ENCODE measurements at places on chromosomes 3 and 15. TPM values are rescaled to one million over a fixed set of nuclear protein-coding genes. Genes with fewer than 3 reads are reported as not detected.
A peak's percentile ranks its signal among the peaks of the same experiment; 100 is the strongest.

The FAM107A gene
- polyA plus RNA-seq = not detected

The PLOD2 gene
- not detected for polyA plus RNA-seq

The ERICH6 gene
- 0.88 TPM for polyA plus RNA-seq

The ADAMTSL3 gene
- polyA plus RNA-seq = not detected

The GOLGA6L7 gene
- not detected for polyA plus RNA-seq

The PTX3 gene
- polyA plus RNA-seq = 0.20 TPM

The DNAJC13 gene
- 13.8 TPM for polyA plus RNA-seq

DNA sequence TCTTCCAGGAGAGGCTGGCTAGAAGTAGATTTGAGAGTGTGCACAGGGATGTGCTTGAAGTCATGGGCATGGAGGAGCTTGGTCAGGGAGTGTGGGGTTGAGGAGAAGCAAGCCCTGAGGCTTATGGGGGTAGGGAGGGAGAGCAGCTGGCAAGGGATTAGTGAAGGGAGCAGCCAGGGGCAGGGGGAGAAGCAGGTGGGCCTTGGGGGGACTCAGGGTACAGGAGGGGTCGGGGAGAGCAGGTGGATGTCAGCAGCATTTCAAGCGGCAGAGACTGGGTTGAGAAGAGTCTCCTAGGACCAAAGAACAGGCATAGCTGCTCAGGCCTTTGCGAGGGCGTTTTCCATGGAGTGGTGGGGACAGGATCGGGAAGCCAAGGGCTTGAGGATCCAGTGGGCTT lies 3.4 kb upstream of the LMAN1L start:
- no peak for DNase-seq

GRCh38 chr3:55728461-55729100 lies 241.5 kb upstream of the WNT5A start:
- DNase-seq = no peak

DNA sequence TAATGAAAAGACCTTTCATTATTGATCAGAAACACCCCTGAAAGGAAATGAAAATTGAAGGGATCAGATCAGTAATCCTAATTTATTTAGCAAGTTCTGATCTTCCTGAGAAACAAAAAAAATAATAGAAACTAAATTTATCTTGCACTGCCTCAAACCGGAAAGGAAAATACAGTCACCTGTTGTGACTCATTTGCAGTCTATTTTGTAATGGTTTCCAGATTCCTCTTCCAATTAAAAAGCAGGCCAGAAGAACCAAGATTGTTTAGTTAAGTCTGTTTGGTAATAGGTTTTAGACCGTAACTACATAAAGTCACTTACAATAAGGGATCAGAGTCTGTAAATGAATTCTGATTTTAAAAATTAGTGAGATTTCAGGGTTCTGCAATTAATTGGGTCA lies 49.7 kb upstream of the ATOSA start:
- DNase-seq = no peak

DNA sequence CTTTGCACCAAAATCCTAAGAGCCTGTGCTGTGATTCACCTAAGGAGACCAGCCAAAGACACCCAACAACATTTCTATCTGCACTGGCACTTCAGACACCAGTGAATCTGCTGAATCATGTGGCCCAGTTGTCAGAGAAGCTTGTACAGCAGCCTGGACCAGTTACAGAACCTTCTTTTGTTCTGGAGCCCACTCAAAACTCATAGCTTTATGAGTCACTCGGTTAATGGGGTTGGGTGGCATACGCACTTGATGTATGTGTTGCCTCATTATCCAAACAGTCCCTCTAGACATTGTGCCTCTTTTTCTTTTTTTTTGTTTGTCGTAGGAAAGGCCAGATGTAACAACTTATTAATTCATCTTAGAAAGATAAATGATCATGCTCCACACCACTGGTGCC lies 25.6 kb upstream of the GOLGA6L2 start:
- DNase-seq = no peak

- no peak for DNase-seq
Observed at GRCh38 chr15:29442532-29442931, 172.9 kb upstream of the NSMCE3 start.

GRCh38 chr3:173887888-173888287 lies 490.3 kb downstream of the NLGN1 start:
- DNase-seq = no peak

DNA sequence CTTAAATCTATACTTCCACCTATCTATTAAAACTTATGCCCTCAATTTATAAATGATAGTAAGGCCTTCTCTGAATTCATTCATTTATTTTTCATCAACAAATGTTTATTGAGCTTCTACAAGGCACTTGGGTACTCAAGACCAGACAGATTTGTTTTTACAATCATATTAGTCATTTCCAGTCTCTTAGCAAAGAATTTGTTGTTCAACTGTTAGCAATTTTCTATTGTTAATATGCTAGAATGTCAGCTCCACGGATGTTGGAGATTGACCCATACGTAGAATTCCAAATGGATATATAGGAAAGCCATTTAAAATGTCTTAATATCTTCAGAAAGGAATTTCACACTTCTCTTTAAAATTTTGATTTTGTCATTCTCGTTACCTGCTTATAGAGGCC lies 36.7 kb downstream of the ZBTB38 start:
- no peak for DNase-seq

DNA sequence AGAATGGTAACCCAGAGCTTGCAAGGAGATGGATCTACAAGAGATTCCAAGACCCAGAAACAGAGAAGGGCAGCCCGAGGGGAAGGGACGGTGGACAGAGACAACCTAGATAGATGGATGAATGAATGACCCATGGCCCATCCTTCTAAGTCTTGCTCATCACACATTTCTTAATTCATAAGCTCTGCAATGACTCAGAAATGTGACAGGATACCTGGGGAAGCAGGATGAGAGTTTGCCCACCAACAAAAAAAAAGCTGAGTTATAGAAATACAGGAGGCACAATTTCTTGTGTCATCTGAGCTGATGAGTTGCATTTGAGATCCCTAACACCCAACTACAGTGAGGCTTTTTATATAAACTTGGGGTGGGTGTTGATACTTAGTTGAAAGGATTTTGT lies 76.6 kb downstream of the CNTN3 start:
- no peak for DNase-seq

DNA sequence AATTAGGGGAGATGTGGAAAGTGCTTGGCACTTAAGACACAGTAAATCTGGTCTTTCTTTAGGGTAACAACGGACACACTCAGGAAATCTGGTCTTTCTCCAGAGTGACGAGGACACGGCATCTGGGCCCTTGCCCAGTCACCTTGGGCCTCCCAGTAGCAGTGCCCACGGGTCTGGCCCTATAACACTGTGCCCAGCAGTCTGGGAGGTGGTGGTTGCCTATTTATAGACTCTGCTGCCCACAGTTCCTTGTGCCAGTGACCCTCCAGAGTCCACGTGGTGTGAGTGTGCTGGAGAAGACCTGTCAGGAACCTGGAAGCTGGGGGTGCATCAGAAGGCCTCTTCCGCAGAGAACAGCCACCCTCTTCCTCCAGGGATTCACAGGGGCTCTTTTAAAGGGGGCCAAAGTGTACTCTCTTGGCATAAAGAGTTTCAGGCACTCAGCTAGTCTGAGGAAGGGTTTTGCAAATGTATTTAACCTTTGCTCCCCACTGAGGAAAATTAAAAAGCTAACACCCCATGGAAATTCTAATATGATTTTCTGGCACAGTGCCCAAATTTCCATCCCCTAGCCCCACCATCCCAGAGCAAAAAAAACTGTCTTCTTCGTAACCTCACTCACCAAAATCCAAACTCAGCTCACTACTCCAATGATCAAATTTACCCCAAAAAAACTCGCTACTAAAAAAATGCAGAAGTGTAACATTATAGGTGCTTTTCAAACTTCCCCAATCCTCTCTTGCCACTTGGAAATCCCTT lies 15.4 kb downstream of the WNT5A start:
- DNase-seq = no peak

GRCh38 chr3:64627471-64628321 lies 60.1 kb downstream of the ADAMTS9 start:
- no peak for DNase-seq

- DNase-seq = peak; percentile 37
Observed at GRCh38 chr15:90300988-90301706, 35.7 kb downstream of the NGRN start.

DNA sequence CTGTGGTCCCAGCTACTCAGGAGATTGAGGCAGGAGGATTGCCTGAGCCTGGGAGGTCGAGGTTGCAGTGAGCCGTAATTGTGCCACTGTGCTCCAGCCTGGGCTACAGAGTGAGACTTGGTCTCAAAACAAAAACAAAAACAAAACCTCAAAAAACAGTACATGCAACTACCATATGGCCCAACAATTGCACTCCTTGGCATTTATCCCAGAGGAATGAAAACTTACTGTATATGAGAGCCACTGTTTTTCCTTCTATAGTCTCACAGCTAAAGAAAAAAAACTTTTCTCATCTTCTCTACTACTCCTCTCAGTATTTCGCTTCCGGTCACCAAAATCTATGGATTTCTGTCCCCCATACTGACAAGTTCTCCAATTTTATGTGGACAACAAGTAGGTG lies 84.3 kb downstream of the FLNB start:
- no peak for DNase-seq

DNA sequence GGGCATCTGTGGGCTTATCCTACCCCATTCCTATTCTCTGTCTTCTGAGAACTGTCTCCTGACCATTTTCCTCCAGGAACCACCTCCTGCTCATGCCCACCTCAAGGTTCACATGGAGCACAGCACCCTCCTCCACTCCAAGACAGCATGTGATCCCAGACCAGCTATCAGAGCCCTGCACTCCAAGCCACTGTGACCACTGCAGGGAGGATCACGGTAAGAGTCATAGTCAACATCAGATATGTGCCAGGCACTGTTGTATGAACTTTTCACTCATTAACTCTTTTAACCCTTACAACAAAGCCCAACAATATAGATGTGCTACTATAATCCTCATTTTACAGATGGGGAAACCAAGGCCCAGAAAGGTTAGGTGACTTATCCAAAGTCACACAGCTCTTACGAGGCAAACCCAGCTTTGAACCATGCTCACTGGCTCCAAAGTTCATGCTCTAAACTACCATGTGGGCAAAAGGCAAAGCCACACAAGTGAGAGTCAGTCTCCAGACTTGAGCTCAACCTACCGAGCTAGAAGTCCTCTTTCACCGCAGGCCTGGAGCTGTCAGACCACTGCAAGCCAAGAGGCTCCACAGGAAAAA lies 115.1 kb upstream of the IQSEC1 start:
- DNase-seq = no peak

- no peak for DNase-seq
Observed at GRCh38 chr3:192177383-192177782, 550.0 kb downstream of the FGF12 start.

DNA sequence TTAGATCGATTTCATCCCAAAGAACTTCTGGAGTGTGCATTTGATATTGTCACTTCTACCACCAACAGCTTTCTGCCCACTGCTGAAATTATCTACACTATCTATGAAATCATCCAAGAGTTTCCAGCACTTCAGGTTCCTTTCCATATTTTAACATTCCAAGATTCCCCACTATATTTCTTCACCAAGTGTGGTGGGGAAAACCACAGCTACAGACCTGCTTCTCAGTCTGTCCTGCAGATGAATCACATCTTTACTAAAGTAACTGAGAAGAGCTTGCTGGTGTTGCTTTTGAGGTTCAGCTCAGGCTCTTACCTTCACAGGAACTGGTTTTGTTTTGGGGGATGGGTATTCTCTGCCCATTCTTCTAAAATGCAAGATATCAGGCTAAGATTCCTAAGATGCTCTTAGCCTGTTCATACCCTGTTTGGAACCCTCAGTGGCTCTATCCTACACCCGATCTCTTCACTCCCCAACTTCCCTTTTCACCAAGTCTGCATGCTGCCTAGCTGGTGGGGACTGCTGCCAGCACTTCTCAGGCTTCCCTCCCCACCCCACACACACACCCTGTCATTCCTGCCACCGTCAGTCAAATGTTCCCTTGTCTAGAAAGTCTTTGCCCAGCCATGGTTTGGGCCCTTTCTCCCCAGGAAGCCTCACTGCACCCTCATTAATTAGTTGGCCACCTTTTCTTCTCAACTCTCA lies 30.8 kb downstream of the SRP14 start:
- DNase-seq = no peak

DNA sequence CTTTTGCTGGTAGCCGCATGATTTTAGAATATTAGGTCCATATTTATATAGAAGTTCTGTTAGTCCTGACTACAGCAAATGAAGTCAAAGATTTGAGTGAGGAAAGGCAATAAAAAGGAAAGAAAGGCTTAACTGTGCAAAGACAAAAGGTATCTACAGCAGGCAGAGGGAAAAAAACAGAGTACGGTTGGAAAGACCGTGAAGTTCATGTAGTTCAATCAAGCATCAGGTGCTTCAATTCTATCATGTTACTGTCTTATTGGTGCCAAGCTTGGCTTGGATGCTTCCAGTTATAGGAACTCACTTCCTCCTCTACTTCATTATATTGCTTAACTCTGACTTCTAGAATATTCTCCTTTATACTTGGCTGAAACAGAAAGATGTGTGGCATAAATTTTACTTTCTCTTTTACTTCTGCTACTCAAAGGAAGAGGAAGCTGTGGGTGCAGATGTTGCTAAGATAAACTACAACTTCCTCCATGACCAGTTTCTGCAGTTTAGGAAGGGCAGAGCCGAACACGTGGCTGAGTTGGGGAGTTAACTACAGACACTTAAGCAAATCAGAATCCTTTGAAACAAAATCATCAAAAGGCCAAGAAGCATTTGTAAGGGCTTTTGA lies 72.6 kb upstream of the ZBED2 start:
- DNase-seq = peak; percentile 84

GRCh38 chr3:133838296-133838789 lies 32.7 kb downstream of the SRPRB start:
- DNase-seq = no peak

- no peak for DNase-seq
Observed at GRCh38 chr3:189118896-189119295, 52.9 kb upstream of the TPRG1 start.

DNA sequence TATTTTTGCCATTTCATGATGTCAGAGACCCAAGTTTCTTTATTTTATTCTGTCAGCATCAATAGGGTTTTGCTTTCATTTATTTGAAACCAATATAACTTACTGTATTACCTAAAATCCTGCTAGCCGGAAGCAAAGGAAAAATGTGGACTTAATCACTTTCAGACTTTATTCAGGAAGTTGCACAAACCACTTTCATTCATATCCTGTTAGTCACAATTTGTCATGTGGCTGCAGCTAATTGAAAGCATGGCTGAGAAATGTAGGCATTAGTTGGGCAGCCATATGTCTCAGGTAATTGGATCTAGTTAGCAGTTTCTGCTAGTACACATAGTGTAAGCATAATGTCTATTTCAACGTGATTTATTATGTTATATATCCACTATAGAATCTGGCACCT lies 462.3 kb upstream of the SGO1 start:
- no peak for DNase-seq

GRCh38 chr3:120171134-120171873 lies 77.1 kb upstream of the GSK3B start:
- no peak for DNase-seq

DNA sequence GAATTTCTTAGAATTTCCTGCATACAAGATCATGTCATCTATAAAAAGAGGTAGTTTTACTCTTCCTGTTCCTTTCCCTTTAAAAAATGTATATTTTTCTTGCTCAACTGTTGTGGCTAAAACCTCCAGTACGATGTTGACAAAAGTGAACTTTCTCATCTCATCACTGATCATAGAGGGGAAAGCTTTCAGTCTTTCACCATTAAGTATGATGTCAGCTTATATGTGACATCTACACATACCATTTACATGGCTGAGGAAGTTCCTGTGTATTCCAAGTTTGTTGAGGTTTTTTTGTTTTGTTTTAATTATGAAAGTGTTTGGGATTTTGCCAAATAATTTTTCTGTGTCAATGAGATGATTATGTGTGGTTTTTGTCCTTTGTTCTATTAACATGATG lies 173.6 kb downstream of the PLD1 start:
- DNase-seq = no peak

- DNase-seq = no peak
Observed at GRCh38 chr3:15404767-15405166, 22.6 kb downstream of the METTL6 start.

Measured in naive B cell (primary cell).